NCI-H510A (cell line): ENCODE measurements at places on chromosomes 3 and 15.

DNA sequence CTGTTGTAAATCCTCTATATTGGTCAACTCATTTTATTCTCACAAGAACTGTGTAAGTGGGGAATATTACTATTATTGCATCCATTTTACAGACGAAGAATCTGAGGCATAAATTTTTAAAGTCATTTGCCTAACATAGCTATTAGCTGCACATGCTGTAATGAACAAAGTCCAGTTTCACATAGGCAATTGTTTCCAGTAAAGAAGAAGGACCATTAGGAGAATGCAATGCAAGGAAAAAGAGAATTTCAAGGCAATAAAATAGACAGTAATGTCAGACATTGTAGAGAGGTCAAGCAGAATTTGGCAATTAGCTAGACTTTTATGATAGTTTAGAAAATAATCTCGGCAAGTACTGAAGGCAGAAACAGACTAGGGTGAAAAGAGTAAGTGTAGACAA lies 578.7 kb upstream of the NECTIN3 start:
- no peak for DNase-seq

- no peak for DNase-seq
These were observed 190.9 kb downstream of the FAM43A start for GRCh38 chr3:194876403-194877095.

DNA sequence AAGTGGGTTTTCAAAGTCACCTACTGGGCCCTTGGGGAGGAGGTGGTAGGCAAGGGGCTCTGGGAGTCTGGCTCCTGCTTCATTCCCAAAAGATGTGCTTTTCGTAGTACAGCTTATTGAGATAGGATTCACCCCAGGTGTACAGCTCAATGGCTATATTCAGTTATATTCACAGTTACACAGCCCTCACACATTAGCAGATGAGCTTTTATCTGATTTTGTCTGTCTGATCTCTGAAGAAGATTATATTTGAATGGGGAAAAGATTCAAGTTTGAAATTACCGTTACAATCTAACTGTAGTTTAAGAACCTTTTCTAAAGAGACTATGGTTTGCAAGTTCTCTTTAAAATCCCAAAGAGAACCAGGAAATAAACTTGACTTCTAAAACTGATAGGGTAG lies 27.3 kb downstream of the PXYLP1 start:
- no peak for DNase-seq

DNA sequence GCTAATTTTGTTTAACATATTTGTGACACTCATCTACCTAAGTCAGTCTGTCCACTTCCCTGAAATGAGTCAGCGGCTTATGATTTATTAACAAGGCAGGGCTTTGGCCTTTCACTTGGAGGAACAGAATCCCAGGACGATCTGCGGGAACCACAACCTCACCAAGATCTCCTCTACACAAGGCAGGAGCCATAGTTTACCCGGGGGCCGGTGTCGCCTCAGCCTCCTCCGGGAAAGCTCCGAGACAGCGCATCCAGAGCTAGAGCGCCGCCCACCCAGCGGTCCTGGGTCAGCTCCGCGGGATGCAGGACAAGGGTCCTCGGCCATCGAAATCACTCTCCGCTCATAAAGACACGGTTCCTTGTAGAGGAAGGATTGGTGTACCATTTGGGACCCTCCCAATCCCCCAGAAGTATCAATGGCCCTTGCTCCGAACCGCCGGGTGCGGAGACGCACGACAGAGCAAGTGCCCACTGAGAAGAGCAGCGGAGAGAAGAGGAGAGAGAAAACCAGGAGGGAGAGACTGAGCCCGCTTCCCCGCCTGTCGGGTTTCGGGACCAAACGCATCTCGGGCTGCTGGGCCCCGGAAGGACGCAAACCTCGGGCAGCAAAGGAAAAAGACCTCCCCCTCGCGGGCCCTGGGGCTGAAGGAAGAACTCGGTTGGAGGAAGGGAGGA lies 13.1 kb upstream of the ALCAM start:
- DNase-seq, result no peak

DNA sequence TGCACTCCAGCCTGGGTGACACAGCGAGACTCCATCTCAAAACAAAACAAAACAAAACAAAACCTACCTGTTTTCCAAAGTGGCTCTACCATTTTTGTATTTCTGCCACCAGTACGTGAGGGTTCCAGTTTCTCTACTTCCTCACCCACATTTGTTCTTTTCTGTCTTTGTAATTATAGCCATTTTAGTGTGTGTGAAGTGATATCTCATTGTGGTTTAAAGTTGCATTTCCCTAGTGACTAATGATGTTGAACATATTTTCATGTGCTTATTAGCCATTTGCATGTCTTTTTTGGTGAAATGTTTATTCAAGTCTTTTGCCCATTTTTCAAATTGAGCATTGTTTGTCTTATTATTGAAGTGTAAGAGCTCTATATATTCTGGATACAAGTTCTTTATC lies 50.7 kb downstream of the TRA2B start:
- DNase-seq, result no peak

GRCh38 chr15:92603743-92604470 lies 51.7 kb downstream of the FAM174B start:
- DNase-seq, result no peak

GRCh38 chr15:100987143-100987542 lies 68.0 kb downstream of the LRRK1 start:
- no peak for DNase-seq
